ENCODE measurements at places on chromosomes 5 and 9.

GRCh38 chr5:14503681-14504331 is 77.8 kb upstream of the OTULINL start:
- no peak for DNase-seq

DNA sequence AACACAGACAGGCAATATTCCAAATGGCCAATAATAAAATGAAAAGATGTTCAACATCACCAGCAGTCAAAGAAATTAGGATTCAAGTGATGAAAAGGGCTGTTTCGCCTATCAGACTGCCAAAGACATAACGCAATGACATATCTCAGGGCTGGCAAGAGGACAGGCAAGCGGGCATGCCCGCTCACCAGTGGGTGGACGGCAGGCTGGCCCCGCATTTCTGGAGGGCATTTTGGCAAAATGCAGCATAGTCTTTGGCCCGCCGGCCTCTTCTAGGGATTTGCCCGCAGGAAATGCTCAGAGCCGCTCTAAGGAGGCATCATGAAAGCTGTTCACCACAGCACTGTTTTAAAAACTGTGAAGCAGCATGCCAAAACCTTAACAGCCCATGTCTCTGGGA is 1.4 kb upstream of the PPP1R26 start:
- no peak for DNase-seq

DNA sequence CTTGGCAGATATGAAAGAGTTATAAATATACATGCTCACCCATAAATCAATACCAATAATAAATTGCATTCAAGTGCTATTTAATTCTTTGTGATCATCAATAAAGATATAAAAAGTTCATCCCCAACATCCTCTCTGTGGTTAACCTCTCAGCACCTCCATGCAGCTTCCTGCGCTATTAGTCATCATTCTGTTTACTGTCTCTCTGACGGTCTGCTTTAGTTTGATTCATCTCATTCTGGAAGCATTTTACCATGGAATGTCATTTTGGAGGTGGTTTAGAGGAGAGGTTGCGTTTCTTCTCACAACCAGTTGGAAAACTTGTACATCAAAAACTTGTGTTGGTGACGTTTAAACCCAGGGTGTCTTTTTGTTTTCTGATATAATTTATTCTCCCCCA is 486.6 kb downstream of the BRINP1 start:
- DNase-seq, result no peak

DNA sequence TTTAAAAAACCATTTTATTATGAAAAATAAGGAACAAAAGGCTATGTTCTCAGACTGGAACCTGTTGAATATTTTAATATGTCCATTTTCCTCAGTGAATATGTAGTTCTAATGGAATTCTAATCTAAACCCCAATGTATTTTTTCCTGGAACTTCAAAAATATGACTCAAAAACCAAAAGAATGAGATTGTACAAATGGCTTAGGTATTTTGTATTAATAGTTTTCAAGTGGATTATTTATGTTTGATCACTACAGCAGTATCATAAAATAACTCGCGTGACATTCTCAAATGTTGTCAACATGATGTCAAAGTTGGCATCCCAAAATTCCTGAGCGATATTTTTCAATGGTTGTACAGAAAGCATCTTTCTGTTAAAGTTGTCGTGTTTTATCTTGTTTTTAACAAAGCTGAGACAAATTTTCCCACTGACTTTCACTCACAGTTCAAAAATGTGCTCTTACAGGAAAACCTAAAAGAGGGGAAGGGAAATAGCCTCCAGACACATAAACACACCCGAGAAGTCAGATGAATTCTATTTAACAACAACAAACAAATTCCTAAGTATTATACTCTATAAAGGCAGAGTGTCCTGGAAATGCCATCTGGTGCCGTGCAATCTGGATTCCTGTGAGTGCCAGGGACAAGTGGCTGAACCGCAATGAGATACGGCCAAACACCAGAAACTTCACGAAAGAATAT is 68.1 kb upstream of the TAS2R1 start:
- no peak for DNase-seq
